Stimulated activated CD4-positive, alpha-beta T cell treated with anti-CD3 and anti-CD28 coated beads, Interleukin-1b, Interleukin-23, amount 100 ng/mL, for 1 hour (primary cell): ENCODE measurements at places on chromosomes 2 and 18.

DNA sequence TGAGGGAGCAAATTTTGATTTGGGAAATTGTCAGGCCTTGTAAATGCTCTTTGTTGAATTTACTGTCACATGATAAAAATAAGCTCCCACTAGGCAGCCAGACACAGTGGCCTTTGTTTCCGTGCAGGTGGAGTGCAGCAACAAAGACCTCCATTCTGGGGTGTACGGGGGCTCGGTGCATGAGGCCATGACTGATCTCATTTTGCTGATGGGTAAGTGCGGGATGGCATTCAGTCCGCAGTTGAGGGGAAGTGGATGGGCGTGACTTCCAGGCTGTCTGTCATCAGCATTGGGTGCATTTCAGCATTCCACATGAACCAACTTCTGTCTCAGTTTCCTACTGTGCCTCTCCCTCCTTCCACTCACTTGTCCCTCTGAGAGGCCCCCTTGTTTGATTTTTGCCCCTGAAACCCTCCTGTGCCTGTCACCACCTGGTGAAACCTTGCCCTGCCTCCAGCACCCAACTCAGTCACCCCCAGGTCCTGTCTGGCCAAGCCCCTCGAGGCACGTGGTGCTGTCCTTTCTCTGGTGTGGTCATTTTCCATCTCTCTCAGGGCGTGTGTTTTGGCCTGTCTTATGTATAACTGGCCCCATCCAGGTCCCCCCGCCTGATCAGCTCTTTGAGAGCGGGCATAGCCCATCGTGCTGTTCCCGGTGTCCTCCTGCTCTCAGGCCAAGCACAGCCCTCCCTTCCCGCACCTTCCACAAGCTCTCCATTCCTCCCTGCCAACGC, 16.3 kb downstream of the CNDP2 start:
- DNase-seq = no peak

DNA sequence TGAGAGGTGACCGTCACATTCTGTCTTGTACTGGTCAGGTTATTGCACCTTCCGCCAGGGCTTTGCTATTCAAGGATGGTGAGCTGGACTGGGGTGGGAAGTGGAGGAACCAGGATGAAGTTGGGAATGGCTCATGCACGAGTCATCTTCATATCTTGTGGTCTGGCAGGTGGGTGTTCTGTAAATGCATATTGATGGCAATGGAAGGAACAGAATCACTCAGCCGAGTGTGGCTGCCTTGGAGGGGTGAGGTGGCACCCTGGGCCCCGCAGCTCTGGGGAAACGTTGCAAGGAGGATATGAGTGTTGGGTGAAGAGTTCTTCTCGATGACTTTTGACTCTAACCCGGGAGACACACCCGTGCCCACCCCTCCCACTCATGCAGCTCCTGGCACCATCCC, 1.2 kb downstream of the NEU2 start:
- no peak for DNase-seq

DNA sequence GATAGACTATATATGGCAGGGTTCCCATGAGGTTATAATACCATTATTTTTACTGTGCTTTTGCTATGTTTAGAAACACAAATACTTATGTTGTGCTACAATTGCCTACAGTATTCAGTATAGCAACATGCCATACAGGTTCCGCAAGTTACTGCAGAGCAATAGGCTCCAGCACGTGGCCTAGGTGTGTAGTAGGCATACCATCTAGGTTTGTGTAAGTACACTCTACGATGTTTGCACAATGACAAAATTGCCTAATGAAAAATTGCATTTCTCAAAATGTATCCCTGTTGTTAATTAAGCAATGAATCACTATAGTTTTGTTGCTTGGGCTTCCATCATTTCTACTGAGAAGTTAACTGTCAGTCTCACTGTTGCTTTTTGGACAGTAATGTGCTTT, 9.8 kb downstream of the CD302 start:
- no peak for DNase-seq

DNA sequence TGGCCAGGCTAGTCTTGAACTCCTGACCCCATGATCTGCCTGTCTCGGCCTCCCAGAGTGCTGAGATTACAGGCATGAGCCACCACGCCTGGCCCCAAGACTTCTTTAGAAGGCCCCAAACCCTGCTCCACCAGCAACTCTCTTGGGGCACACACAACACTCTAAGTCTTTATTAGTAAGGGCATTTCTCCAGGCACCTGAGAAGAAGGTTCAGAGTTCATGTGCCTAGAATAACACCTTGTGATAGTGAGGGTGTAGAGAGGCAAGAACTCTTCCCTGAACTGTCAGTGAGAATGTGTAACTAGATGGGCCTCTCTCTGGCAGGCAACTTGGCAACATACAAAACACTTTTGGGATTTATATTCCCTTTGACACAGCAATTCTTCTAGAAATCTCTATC, 43.8 kb downstream of the SH2D6 start:
- no peak for DNase-seq
